ENCODE measurements at places on chromosomes 12 and 14.

DNA sequence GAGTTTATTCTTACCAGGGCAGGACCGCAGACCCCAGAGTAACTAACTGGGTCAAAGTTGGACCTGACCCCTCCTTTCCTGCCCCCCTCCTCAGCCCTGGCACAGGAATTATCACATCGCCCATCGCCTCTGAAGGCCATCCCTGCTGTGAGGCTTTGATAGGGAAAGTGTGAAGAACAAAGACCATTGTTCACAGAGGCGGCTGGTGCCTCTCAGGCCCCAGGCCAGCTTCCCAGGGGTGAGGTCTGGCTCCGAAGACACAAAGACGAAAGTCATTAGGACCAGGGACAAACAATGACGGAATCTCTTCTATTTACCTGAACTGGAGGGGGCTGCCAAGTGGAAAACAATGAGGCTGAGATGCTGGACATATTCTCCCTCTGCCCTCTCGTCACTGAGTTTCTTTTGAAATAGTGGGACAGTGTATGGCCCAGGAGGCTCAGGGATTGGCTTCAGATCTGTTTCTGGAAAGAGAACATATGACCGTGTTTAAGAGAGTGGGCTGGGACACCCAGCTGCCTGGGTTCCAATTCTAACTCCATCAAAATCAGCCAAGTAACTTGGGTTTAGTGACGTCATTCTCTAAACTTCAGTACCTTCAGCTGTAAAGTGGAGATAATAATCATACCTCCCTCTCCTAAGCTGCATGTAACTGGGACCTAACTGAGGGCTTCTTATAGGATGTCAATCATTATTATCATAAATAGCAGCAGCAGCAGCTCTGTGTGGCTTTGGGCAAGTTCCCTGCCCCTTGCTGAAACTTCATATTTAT lies 769.4 kb downstream of the MED13L start:
- peak; percentile 59 for DNase-seq

DNA sequence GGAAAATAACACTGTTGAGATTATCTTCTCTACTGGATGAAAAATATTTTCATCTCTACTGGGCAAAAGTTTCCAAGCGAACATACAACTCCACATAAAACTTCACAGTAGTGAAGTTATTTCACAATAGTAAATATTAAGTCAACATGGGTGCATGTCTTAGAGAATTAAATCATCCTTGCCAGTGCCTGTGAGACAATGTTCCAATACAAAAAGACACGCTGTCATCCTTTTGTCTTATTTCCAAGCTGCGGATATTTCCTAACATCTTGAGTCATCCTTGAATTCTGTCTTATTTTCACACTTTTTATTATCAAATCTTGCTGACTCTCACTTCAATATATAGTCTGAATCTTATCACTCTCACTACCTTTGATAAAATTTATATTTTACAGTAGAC lies 142.9 kb upstream of the KITLG start:
- DNase-seq = no peak

DNA sequence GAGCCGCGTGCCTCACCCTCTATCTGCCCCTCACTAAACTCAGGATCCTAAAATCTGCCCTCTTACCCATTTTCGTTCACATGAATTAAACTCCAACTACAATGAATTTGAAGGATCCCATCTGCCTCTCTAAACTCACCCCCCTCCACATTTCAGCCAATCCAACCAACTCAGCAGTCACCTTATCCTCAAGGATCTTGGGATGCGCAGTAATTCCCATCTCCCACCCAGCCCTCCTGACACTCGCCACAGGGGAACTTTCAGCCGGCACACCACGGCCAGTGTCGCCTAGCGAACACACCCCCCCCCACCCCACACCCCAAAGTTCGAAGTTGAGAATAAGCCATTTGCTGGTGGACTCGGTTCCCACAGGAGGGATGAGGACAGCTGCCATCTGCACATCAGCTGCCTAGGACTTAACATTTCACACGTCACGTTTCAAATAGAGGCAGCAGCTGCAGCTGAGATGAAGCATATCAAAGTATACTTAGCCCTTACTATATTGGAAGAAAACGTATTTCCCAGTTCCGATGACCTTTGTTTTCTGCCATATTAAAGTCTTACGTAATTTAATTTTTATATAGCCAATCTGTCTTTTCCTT lies 8.7 kb upstream of the SELPLG start:
- no peak for DNase-seq

DNA sequence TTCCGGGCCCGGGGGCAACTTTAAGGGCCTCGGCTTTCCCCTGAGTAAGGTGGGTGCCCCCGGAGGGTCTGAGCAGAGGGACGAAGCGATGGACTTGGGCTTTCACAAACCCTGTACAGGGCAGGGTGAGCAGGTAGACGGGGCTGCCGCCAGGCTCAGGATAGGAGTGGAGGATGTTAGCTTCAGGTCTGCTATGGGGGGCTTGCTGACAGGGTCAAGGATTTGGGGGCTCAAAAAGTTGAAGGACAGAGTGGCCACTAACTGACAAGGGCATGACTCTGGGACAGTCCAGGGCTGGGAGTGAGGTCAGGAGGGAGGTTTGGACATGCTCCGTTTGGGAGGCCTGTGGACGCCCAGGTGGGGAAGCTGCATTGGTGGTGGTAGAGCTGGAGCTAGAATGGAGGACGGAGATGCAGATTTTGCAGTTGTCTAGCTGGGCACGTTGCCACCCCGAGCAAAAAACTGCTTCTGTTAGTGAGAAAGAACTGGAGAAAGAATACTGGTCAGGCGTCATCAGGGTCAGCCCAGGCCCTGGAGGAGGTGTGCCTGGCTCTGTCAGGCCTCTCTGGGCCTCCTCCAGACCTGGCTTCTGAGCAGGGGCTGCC lies 113.3 kb downstream of the ADGRD1 start:
- DNase-seq = no peak

DNA sequence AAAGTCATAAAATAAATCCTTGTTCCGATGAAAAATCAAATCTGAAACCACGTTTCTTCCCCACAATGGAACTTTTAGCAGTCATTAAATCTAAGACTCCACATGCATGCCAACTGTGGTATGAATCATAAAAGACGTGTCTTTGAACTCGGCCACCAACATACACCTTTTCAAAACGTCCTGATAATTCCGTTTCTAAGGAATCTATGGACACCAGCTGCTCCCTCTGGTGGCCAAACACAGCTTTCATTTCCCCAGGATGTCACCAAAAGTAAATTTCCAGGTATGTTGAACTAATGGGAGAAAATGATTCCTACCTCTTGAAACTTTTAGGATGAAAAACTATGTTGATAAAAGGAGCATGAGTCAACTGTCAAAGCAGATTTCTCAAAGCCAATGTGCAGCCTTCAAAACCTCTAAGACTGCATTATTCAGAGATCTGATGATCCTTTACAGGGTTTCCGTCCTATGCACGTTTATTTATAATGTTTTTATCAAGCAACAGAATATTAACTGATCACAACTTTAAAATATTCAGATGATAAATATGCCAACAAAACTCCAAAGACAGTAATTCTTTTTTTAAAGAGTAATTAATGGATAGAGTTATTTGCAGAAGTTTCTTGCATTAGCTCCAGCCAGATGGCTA lies 96.2 kb downstream of the CIT start:
- DNase-seq = peak; percentile 62

DNA sequence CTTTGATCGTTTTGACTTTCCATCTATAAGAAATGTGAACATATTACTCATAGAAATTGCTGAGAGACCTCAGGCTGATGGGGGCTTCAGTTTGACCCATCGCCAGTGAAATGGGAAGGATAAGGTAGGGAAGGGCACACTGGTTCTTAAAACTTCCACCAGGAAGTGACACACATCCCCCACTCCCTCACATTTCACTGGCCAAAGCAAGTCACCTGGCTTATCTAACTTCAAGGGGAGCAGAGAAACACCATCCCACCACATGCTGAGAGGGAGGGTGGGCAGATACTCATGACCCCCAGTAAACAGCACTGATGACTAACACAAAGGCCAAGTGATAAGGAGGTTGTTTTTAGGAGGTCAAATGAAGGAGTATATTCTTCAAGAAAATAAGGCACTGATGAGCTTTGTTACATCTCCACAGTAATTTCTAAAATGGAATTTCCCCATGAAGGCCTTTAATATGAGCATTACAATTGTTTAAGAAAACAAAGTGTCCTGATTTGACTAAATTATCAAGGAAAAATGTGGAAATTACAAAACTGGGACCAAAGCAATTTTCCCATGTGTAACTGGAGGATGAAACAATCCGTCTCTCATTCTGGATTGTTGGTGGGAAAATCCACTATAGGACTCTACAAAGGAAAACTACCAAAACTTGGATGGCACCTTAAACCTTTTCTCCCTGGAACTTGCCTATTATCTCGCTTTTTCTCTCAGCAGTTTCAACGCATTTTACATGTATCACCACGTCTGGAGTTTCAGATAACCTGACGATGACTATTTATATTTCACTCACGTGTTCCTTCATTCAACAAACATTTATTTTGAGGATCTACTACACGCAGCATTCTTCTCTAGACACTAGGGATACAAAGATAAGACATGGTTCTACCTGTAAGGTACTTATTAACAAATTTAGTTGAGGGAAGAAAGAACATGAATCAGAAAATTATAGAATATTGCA lies 91.8 kb upstream of the EEA1 start:
- no peak for DNase-seq

DNA sequence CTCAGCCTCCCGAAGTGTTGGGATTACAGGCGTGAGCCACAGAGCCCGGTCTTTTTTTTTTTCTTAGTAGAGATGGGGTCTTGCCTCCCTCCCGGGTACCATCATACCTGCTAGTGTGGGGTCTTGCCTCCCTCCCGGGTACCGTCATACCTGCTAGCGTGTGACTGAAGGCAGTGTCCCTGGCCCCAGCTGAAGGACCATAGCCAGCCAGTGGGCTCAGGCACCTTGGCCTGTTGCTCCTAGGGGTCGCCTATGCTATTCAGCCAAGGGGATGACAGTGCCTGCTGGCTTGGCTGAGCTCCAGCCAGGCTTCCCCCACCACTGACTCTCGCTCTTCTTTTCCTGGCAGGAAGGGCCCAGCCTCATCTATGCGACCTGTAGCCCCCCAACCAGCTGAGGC lies 10.5 kb upstream of the BLTP3B start:
- no peak for DNase-seq

DNA sequence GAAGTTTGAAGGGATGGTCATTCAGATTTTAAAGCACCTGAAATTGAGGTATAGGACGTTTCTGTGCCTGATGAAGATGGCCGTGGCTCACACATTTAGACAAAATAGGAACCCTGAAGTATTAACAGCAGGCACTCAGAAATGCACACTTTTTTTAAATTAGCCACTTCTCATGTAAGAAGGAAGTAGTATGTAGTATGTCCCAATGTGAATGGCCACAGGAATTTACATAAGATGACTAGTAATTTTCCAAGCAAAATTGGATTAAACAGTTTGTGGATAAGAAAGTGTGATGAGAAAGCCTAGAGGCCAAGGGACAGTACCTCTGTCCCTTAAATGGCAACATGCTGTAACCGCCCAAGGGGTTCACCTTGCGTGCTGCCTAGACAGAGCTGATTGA lies 1.8 kb upstream of the MIS18BP1 start:
- DNase-seq = no peak

GRCh38 chr14:60647081-60647836 lies 2.0 kb downstream of the SIX1 start:
- no peak for DNase-seq

- DNase-seq = peak; percentile 6
Measured at GRCh38 chr14:58299401-58300330, 1.3 kb downstream of the ARID4A start.

- DNase-seq = no peak
Measured at GRCh38 chr12:52084491-52085231, 5.2 kb downstream of the SMIM41 start.

DNA sequence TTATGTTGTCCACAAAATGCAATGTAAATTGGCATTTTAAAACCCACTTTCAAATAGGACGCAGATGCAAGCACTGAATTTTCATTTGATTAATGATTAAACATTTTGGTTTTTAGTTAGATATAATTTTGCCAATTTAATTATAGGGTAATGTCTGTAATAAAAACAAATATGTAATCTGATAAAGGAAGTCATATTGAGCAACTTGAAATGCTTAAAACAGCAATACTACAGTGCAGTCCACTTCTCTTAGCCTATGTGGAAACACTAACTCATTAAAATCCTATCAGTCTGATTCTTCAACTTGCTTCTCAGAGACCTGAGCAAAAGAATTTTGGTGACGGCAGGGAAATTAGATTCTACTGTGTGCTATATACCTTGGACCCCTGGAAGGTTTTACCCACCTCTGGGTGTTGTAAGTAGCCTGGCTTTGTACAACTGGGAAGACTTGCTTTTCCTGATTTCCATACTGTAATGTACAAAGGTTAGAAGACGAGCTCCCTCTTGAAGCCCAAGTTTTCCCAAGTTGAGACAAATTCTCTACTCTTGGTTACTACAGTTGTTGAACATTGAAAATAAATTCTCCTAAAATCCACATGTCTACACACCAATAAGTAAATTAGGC lies 4.1 kb downstream of the TRHDE start:
- DNase-seq = no peak

- DNase-seq = no peak
Measured at GRCh38 chr12:124302241-124302806, 7.4 kb downstream of the RFLNA start.

- DNase-seq = no peak
Measured at GRCh38 chr12:116879509-116880212, 1.6 kb downstream of the HRK start.

- no peak for DNase-seq
Measured at GRCh38 chr14:33483110-33483509, 467.8 kb downstream of the EGLN3 start.

DNA sequence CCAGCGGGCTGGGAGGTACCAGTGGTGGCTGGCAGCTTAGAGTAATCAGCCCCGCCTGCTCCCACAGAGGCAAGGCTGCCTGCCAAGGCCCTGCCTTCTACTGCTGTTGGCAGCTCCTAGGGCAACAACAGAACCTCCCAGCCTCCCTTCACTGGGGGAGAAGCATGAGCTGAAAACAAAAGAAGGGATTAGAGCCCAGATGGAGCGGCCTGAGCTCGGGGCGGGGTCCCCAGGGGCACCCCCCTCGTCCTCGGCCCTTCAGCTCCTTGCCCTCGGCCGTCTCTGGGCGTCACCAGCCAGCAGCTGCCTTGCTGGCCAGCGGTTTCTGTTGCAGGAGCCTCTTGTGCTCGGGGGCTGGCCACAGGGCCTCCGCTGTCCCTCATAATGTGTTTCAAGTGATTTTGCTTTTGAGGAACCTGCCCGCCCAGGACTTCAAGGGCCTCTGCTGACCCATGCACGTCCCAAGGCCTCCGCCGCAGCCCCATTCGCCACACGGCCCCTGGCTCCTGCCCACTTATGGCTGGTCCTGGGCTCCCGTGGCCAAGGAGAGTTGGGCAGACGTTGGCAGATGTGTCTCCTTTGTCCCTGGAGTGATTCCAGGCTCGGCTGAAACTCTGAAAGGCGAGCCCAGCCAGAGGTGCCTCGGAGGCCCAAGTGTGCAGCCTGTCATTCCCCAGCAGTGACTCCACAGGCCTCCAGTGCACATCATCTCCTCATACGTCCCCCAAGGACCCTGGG lies 49.7 kb downstream of the PSMA6 start:
- peak; percentile 97 for DNase-seq

Data from head of caudate nucleus (tissue), 42 donors.